CD4-positive, alpha-beta T cell treated with Interleukin-21 for 1 hour (primary cell): ENCODE measurements at places on chromosomes 4 and X.

GRCh38 chr4:156169011-156169410, 215.3 kb upstream of the CTSO start:
- no peak for DNase-seq

GRCh38 chr4:186068581-186069348, at the start of gene TLR3:
TSS of gene TLR3 (plus strand) at chr4:186069156. CDS start at chr4:186076620, 7,464 bp downstream.
- peak; percentile 36 for DNase-seq

DNA sequence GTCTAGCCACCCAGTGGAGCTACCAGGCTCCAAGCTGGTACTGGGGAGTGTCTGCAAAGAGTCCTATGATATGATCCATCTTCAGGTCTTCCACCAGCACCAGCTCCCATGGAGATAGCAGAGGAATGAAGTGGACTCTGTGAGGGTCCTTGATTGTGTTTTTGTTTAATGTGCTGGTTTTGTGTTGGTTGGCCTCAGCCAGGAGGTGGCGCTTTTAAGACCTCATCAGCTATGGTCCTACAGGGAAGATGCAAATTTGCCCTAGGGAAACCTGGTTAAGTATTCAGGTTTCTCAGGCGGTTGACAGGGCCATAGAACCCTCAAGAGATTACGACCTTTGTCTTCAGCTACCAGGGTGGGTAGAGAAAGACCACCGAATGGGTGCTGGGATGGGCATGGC, 1141.1 kb downstream of the STIM2 start:
- DNase-seq, result no peak

- no peak for DNase-seq
These were observed 40.8 kb upstream of the SOD3 start for GRCh38 chr4:24754571-24754970.
